ENCODE measurements at places on chromosomes 3 and 15.

- no peak for DNase-seq
Measured at GRCh38 chr15:88940110-88940675, 27.0 kb upstream of the MFGE8 start.

DNA sequence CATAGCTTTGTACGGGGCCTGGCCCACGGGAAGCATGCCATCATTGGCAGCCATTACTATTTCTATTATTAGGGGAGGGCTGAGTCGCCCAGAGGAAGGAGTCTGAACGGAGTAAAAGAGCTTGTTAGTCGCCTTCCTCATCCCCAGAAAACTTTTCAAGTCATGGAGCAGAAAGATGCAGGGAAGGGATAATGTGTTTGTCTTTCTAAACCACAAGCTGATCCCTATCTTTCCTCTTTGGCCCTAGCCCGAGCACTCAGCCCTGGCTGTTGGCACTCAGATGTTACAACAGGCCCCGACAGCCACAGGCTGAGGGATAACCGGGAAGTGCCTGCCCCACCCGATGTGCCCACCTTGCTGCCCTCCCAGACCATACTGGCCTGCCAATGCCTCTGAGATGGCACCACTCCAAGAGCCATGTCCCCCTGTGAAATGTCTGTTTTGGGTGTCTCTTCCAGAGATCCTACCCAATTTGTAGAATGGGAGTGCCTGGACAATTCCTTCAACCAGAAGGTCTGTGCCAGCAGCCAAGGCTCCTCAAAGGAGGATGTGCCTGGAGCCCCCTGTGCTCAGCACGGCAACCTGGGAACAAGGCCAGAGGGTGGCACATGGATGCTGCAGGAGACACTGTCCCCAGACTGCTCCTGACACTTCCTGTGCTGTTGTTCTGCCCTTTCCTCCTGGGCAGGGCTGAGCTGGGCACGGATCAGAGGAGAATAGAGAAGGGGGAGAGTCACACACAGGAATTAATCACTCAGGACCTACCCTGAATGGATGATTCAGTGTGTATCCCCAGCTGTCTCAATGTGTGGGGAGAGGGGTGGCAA, 10.8 kb downstream of the PAK6 start:
- DNase-seq, result no peak

GRCh38 chr15:32840507-32841245, 122.9 kb downstream of the GREM1 start:
- no peak for DNase-seq

DNA sequence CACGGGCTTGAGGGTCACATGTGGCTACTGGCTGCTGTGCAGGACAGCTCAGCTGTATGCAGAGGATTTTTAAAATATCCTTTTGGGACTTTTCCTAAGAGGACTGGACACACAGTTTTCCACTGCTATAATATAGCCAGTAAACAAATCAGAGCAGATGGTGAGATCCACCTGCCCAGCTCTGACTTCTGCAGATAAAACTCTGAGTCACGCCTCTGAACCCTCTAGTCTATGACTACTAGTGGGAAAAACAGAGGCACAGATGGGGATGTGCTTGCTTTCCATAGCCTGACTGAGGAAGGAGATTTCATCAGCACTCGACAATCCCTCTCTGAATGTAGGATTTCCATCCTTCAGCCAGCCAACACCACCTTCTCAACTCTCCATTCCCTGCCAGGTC, 45.1 kb downstream of the COLQ start:
- DNase-seq, result no peak

DNA sequence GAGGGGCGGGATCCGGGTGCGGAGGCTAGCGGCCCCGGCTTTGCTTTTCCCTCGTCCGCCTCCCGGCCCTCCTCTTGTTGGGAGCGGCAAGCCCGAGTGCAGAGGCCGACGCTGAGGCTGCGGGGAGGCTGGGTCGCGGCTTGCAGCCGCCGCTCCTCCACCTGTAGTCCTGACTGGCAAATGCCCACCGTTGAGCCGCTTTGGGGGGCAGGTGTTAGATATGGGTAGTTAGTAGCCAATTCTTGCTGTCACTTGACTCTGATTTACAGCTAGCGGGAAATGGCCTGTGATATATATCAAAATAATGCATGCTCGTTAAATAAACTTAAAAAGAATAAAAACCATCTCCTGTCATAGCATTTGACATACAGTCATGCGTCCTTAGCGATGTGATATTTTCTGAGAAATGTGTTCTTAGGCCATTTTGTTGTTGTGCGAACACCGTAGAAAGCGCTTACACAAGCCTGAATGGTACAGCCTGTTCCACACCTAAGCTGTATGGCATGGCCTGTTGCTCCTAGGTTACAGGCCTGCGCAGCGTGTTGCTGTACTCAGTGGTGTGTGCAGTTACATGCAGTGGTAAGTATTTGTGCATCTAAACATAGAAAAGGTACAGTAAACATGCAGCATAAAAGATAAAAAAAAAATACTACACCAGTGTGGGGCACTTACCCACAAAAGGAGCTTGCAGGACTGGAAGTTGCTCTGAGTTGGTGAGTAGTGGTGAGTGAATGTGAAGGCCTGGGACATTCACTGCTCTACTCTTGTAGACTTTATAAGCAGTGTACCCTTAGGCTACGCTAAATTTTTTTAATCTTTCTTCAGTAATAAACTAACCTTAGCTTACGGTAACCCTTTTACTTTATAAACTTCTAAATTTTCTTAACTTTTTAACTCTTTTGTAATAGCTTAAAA, 873 bp downstream of the CAPN7 start:
- peak; percentile 26 for DNase-seq

- DNase-seq, result no peak
Measured at GRCh38 chr3:82143661-82144412, 382.4 kb upstream of the GBE1 start.

DNA sequence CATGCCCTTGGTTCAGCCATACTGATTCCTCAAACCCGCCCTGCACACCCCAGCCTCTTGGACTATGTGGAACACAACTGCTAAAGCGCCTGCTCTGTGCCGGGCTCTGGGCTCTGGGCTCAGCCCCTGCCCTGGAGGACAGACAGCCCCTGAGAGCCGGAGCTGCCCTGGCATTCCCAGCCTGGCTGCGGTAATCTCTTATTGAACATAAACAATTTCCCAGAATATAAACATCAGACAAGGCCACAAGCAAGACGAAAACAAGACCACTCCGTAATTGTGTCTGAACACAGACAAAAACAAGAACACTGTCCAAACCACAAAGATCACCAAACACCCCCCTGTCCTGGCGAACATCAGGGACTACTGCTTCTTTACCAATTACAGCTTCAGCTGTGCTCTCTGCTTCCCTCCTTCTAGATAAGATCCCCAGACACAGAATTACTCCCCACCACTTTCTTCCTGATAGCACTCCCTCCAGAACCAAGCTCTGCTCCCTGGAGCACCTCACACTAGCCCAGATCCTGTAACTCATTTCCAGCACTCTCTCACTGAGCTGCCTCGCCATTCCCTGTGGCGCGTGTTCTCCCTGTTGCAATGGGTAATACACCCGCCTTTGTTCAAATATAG, 57.1 kb upstream of the TLE3 start:
- DNase-seq, result no peak

DNA sequence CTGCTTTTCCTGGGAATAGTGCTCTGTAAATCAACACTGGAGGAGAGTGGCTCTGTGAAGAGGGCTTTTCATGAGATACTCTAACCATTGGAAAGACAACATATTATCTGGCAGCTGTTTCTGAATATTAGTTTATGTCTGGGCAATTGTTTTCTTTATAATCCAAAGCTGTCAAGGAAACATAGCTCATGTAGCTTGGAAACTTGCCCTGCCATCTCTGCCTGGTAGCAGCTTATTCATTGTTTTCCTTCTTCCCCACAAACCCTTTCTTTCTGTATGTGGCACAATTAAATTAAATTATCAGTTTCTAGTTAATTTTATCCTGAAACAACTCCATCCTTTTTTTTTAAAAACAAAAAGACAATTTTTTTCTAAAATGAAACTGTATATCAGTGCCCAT, 160.0 kb downstream of the EDEM1 start:
- DNase-seq, result no peak

- DNase-seq, result no peak
Measured at GRCh38 chr3:130828948-130829947, 64.6 kb upstream of the ATP2C1 start.

GRCh38 chr3:140863580-140864009, 78.0 kb upstream of the SLC25A36 start:
- no peak for DNase-seq

- DNase-seq, result no peak
Measured at GRCh38 chr3:26637698-26638097, 15.1 kb downstream of the LRRC3B start.

DNA sequence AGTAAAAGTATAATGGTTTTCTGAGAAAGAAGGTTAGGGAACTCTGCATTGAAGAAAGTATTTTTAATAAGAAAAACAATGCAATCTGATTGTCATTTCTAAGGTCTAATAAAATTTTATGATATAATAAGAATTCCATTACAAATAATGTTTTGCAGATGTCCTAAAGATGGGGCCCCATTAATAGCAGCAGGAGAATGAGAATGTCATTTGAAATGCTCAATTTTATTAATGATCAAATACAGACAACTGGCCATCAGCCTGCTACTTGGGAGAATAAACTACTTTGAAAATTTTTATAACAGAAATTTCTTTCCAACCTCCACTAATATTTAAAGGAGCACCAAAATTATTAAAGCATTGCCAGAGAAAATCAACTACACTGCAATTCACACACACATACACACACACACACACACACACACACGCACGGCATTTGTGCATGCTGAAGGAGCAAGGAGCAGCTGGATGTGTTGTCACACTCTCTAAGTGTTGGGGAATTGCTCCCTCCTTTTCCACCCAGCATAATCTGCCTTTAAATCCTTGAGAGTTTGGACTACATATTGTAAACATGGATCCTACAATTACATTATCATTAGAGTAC, 109.5 kb downstream of the THRB start:
- no peak for DNase-seq

- no peak for DNase-seq
Measured at GRCh38 chr3:124862006-124862405, 25.2 kb downstream of the ITGB5 start.

DNA sequence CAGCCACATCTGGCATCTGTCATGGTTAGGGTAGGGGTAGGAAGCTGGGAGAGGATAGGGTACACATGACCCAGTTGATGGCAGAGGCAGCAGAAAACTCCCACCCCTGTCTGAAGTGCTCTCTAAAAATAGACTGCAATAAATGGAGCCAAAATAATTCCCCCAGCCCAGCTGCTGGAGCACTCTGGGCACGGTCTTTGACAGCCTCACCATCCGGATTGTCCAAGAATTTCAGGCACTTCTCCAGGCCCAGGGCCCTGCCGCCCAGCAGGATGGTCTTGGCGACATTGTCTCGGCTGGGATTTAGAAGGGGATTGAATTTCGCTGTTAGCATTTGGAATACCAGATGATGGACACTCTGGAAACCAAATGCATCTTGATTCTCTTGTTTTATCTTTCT, 103.7 kb downstream of the IQSEC1 start:
- DNase-seq, result no peak

- no peak for DNase-seq
Measured at GRCh38 chr3:17115186-17115585, 230.4 kb downstream of the PLCL2 start.

DNA sequence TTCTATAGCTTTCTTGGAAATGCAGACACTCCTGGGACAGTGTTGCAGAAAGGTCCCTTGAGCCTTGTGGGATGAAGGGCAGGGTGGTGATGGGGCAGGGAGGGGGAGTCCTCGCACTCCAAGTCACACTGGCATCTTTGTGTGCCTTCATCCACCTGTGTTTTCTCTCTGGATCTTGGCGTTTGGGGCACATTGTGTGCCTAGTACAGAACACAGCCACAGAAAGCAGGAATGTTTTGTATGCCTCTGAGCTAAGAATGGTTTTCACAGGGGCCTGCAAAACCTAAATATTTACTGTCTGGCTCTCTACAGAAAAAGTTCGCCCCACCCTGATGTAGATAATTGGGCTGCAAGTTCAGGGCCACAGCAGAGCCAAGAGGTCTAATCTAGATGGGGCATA, 5.7 kb downstream of the MYZAP start:
- no peak for DNase-seq
